ENCODE measurements at places on chromosomes 11 and 22.

DNA sequence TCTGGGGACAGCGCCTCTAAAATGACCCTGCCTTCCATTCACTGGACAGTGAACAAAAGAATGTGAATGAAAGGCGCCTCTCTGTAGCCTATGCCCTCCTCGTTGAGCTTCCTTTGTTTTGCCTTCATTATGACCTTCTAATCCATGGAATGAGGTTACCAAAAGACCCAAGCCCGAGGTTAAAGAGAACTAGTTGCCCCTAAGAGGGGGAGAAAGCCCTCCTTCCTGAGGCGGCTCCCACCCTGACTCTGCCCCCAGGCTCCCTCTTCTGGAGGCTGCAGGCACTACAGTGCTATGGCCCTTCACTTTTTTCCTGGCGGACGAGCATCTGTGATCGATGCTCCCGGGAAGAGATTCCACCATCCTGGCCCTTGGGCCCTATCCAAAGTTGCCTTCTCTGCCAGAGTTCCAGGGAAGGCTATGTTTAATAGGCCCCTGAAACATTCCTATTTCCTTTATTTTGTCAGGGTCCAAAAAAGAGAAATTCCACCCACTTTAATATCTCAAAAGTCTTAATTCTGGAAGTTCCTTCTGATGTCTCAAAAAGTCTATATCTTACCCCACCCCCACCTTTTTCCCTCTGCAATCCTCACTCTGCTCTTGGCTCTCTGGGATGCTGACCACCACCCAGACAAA lies 147.3 kb downstream of the FEZ1 start:
- peak; percentile 59 for DNase-seq

DNA sequence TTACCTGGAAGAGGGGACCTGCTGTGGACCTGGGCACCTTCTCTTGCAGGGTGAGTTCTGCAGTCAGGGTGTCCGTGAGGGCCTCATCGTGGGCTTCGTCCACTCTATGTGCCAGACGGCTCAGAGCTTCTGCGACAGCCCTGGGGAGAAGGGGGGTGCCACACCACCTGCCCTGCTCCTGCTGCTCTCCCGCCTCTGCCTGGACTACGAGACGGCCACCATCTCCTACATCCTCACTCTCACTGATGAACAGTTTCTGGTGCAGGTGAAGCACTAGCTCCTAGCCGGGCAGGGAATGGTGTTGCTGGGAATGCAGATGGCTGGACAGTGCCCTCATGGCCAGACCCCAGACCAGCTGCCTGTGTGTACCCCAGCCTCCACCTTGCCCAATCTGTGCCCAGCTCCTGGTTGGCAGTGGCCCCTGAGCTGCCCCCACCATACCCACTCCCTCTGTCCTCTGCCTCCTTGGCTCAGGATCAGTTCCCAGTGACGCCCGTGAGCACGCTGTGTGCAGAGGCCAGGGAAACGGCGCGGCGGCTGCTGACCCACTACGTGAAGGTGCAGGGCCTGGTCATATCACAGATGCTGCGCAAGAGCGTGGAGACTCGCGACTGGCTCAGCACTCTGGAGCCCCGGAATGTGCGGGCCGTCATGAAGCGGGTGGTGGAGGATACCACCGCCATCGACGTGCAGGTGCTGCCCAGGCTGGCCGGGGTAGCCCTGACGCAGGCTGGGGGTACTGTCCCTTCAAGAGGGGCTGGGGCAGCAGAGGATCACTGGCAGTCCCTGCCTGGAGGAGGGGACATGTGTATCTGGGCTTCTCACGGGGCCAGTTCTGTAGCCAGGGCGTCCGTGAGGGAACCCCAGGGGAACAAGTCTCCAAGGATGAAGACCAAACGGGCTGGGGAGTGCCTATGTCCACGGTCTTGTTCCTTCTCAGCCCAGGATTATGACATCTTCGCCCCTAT lies 2.2 kb upstream of the TM7SF2 start:
- DNase-seq = no peak

DNA sequence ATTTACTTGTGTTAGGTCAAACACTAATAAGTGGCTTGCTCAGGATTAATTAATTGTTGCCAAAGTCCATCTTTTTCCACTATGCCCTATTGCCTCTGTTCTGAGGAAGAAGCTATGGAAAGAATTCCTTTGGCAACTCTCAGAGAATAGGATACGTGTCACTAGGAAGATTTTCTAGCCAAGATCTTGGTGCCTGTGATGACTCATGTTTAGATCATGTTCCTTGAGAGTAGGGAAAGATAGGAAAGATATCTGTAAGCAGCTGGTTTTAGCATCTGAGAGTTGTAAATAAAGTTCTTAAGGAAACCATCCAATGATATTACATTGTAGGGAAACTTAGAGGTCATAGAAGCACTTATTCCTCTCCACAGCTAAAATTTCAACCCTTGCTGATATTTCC lies 15.7 kb downstream of the SLN start:
- no peak for DNase-seq

GRCh38 chr11:84398017-84398626 lies 1112.0 kb upstream of the CCDC90B start:
- no peak for DNase-seq

- no peak for DNase-seq
Measured at GRCh38 chr11:57776577-57777210, 15.1 kb downstream of the CTNND1 start.

DNA sequence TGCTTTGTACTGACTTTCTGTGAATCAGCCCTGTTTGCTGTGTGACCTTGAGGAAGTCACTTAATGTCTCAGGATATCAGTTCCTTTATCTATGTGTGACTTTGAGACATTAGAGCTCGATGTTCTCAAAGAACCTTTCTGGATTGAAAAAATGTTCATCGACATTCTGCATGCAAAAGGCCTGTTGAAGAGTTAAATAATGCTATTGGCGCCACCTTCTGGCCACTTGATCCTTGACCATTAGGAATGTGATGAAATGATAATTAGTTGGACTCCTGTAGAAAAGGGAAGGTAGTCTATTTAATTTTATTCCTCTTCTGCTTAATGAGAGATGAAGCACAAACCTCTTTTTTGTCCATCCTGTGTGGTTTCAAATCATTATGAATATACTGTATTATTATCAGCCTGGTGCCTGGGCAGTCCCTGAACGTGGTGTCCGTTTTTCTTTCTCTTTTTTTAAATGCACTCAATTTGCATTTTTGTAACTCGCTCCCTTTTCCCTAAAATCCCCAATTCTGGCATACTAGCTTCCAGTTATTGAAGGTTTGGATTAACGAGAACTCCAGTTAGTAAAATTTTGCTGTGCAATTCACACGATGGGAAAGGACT lies 20.7 kb downstream of the ELF5 start:
- peak; percentile 32 for DNase-seq

DNA sequence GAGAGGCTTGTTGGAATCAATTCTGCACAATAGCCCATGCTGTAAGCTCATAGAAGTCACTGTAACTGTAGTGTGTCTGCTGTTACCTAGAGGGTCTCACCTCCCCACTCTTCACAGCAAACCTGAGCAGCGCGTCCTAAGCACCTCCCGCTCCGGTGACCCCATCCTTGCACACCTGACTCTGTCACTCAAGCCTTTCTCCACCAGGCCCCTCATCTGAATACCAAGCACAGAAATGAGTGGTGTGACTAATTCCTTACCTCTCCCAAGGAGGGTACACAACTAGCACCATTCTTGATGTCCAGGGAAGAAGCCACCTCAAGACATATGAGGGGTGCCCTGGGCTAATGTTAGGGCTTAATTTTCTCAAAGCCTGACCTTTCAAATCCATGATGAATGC lies 13.3 kb downstream of the SERPIND1 start:
- no peak for DNase-seq

DNA sequence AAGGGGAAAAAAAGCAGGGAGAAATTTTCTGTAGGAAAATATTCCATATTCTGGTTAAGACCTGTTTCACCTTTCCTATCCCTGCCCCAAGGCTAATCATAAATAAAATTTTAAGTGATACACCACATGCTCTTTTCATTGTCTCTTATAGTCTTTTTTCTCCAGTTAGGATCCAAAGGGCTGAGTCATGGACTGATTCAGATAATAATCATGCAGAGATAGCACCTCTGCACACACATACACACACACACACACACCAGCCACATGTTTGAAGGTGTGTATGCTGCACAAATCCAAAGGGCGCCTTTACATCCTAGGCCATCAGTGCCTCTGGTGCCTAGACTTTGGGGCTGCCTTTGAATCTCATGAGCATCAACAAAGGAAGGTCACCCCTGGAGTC lies 35.5 kb upstream of the CWF19L2 start:
- no peak for DNase-seq

- DNase-seq = no peak
Measured at GRCh38 chr11:23903044-23903704, 593.7 kb upstream of the LUZP2 start.

DNA sequence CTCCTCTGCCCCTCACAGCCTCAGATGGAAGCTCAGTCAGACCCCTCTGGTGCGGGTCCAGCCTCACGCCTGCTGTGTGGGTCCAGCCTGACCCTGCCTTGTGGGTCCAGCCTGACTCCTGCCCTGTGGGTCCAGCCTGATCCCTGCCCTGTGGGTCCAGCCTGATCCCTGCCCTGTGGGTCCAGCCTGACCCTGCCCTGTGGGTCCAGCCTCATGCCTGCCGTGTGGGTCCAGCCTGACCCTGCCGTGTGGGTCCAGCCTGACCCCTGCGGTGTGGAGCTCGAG lies 445.3 kb downstream of the BRD1 start:
- DNase-seq = no peak

DNA sequence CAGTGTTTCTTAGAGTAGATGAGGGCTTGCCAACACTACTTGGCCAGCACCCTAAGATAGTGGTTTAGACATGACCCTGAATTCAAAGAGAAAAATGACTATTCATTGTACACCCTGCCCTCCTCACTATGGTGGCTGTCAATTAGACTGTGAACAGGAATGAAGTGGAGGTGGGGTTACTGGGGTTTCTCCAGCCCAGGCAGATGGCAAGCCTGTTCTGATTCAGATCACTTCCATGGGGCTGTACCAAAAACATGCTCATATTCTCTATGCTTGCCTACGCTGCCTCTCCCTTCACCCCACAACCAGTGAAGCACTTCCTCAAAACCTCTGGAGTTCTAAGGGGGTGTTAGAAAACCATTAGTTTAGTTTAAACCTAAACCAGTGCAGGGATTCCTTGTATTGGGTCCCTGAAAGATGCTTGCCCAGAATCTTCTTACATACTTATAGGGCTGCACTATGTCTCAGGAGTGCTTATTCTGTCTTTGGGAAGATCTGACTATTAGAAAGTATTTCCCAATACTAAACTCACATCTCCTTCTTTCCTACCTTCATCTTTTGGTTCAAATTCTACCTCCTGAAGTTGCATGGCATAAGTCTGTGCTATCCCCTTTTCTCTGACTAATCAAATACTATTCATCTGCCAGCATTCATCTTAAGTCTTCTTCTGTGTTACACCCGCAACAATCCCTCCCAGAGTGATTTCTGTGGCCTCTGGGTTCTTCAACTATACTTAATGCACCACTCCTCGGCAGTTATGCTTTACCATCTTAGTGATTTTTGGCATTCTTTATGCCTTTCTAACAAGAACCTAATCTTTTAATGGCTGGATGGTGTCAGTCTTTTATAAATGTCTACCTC lies 71.8 kb downstream of the ATG16L2 start:
- no peak for DNase-seq

- no peak for DNase-seq
Measured at GRCh38 chr22:36246718-36247117, 6.2 kb upstream of the APOL1 start.

DNA sequence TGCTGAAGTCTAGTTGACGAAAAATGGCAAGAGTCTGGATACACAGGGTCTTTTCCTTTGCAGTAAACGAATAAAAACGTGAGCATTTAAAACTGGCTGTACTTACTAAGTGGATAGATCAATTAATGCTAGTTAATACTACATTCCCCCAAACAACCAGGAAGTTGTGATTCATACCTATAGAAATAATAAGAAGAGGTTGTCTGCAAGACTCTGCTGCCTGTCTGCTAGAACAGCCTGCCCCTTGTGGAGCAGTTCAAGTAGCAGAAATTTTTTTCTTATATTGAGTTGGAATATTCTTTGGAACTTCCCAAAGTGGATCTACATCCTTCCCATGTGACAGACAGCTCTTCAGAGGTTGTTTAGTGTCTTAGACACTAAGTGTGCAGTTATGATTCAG lies 86.8 kb downstream of the TEAD1 start:
- DNase-seq = no peak

GRCh38 chr11:5534046-5534445 lies 14.3 kb downstream of the OR52H1 start:
- DNase-seq = no peak

GRCh38 chr22:19569976-19570375 lies 45.8 kb upstream of the CLDN5 start:
- DNase-seq = no peak

- no peak for DNase-seq
Measured at GRCh38 chr11:134124660-134125451, 56.0 kb downstream of the JAM3 start.

DNA sequence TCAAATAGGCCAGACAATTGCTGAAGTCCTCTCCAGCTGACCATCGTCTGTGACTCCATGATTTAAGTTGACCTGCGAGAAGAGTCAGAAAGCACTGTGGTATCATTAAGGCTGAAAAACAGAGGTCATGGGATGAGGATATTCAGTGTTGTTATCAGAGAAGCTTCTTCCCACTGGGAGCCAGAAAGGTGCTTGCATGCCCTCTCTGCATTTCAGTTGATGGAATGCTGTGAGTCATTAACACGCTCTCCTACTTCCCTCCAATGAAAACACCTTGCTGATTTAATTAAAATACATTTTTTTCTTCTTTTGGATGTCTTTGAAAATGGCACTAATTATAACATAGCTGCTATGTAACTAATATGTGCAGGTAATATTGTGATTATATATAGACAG lies 667.0 kb downstream of the NTM start:
- DNase-seq = no peak

DNA sequence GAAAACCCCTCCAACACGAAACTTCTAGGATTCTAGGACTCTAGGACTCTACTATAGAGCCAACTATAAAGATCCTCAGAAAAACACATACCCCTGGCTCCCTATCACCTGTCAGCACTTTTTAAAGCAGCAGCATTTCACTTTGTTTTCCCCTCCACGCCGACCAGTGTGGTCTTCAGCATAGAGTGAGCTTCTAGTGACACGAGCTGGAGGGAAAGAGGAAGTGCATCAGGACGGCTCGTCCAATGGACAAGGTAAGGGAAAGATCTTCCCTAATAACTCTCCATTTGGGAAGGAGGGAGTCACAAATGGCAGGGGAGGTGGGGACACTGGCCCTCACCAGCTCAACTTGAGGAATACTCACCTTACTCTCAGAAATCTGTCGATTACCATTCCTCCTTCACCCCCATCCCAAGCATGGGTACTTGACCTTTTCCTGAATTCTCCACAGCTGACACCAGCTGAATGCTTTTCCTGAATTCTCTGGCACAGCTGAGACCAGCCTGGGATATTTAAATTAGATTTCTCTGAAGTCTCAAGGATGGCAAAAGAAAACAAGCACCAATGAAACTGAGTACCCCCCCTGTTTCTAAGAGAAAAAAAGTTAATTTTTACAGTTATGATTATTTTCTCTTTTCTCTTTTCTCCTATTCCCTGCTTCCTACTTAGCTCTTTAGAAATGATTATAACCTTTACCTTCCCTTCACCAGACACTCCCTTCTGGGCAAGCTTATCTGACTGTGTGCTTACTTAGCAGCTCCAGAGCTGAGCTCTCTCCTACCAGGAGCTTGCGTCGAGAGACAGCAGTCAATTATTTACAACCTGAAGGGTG lies 33.3 kb upstream of the NNMT start:
- no peak for DNase-seq

Data from GM12891 (cell line).